ENCODE measurements at places on chromosomes 7 and 10. TPM values are rescaled to one million over a fixed set of nuclear protein-coding genes. Genes with fewer than 3 reads are reported as not detected.

ZNF804B gene
- total RNA-seq, result not detected

ZNF479 gene
- not detected for total RNA-seq

IL6 gene
- 4.5 TPM for total RNA-seq

KCND2 gene
- total RNA-seq, result not detected

SLC26A3 gene
- not detected for total RNA-seq

DNA sequence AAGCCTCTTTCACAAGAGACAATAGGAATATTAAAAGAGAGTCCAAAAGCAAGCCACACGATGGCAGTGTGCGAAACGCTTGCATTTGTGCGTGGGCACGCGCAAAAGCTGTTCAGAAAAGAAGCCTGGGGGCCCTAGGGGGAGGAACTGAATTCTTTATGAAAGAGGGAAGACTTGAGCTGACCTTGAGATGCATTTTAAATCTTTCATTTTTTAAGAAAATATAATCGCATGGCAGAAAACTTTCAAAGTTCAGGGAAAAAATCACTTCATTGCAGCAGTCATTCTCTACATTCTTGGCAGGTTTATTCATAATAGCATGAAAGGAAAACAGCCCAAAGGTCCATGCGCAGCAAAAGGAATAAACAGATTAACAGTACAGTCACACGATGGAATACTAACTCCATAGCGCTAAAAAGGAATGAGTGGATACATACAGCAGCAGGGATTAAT, 206.5 kb upstream of the PRKCQ start:
- H3K4me3 ChIP-seq, result no peak overlapping the region
- H3K36me3 ChIP-seq, result no peaks in the 10 kb centered on the region
- no peaks in the 10 kb centered on the region for H3K4me1 ChIP-seq
- H3K27me3 ChIP-seq, result peaks cover 12% of the 10 kb centered on the region
- no peak for DNase-seq
- no peak overlapping the region for H3K27ac ChIP-seq

DNA sequence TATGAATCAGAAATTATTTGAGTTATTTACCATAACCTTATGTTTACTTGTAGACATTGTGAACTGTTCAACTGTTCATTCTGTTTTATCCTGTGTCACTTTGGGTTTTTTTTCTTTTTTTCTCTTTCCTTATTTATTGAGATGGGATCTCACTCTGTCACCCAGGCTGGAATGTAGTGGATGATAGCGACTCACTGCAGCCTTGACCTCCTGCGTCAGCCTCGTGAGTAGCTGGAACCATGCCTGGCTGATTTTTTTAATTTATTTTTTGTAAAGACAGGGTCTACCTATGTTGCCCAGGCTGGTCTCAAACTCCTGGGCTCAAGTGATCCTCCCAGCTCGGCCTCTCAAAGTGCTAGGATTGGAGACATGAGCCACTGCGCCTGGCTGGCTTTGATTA, 97.1 kb downstream of the CSTF2T start:
- H3K4me1 ChIP-seq, result no peaks in the 10 kb centered on the region
- no peak for DNase-seq
- H3K4me3 ChIP-seq, result no peak overlapping the region
- H3K27me3 ChIP-seq, result no peaks in the 10 kb centered on the region
- no peaks in the 10 kb centered on the region for H3K36me3 ChIP-seq
- no peak overlapping the region for H3K27ac ChIP-seq

DNA sequence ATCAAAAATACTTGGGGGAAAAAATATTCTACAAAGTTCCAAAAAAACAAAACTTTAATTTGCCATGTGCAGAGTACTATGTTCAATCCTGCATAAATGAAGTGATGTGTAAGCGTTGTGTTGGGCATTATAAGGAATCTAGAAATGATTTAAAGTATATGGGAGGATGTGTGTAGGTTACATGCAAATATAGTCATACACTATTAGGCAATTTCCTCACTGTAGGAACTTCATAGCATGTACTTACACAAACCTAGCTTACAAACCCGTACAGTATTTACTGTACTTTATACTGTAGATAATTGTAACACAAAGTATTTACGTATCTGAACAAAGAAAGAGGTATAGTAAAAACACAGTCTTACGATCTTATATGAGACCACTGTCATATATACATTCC, 72.3 kb downstream of the NRBF2 start:
- H3K27me3 ChIP-seq, result no peaks in the 10 kb centered on the region
- H3K27ac ChIP-seq, result no peak overlapping the region
- H3K4me3 ChIP-seq, result no peak overlapping the region
- DNase-seq, result no peak
- peaks cover 41% of the 10 kb centered on the region for H3K4me1 ChIP-seq
- H3K36me3 ChIP-seq, result peaks cover 31% of the 10 kb centered on the region

DNA sequence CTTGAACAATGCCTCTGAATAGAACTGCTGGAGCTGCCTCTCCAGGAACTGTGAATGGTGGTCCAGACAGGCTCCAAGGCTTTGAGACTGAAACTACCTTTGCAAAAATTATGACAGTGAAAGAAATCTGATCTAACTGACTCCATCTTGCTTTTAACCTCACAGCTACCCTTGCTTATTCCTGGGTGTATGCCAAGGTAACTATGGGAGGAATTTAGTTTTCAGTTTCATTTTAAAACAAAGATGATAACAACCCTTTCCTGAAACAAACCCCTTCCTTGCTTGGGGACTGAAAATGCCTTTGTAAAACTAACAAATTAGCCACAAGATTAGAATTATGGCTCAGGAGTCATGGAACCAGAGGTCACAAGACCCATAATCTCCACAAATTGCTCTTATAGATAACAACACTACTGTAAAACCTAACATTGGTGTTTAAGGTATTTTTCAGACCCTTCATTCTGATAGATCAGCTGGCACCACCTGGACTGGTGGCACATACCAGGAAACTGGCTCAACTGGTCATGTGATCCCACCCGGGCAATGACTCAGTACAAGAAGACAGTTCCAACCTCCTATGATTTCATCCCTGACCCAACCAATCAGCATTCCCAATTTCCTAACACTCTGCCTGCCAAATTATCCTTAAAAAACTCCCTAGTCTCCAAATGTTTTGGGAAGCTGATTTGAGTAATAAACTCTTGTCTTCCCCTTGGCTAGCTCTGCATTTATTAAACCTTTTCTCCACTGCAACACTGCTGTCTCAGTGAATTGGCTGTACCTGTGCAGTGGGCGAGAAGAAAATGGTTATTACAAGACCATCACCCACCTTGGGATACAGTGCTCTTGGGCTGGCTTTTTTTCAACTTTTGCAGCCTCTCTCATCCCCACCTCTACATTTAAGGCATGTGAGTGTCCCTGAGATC, 608.1 kb downstream of the TYW1 start:
- no peak overlapping the region for H3K4me3 ChIP-seq
- no peaks in the 10 kb centered on the region for H3K27me3 ChIP-seq
- H3K36me3 ChIP-seq, result no peaks in the 10 kb centered on the region
- no peak for DNase-seq
- no peak overlapping the region for H3K27ac ChIP-seq
- H3K4me1 ChIP-seq, result no peaks in the 10 kb centered on the region

- no peak for DNase-seq
- H3K4me1 ChIP-seq, result no peaks in the 10 kb centered on the region
- peaks cover 10% of the 10 kb centered on the region for H3K36me3 ChIP-seq
- H3K4me3 ChIP-seq, result no peak overlapping the region
- H3K27ac ChIP-seq, result no peak overlapping the region
- no peaks in the 10 kb centered on the region for H3K27me3 ChIP-seq
Measured at GRCh38 chr7:43799605-43800004, 41.1 kb downstream of the BLVRA start.

- no peaks in the 10 kb centered on the region for H3K4me1 ChIP-seq
- H3K27ac ChIP-seq, result no peak overlapping the region
- no peak overlapping the region for H3K4me3 ChIP-seq
- peaks cover 10% of the 10 kb centered on the region for H3K27me3 ChIP-seq
Measured at GRCh38 chr7:45408409-45408737, 165.8 kb upstream of the ADCY1 start.

- no peak for DNase-seq
- no peaks in the 10 kb centered on the region for H3K4me1 ChIP-seq
- no peaks in the 10 kb centered on the region for H3K27me3 ChIP-seq
Measured at GRCh38 chr7:10355816-10356215, 617.9 kb upstream of the PHF14 start.

GRCh38 chr7:21371360-21371759, 56.5 kb upstream of the SP4 start:
- H3K36me3 ChIP-seq, result no peaks in the 10 kb centered on the region
- peaks cover 13% of the 10 kb centered on the region for H3K4me1 ChIP-seq
- no peak overlapping the region for H3K4me3 ChIP-seq

DNA sequence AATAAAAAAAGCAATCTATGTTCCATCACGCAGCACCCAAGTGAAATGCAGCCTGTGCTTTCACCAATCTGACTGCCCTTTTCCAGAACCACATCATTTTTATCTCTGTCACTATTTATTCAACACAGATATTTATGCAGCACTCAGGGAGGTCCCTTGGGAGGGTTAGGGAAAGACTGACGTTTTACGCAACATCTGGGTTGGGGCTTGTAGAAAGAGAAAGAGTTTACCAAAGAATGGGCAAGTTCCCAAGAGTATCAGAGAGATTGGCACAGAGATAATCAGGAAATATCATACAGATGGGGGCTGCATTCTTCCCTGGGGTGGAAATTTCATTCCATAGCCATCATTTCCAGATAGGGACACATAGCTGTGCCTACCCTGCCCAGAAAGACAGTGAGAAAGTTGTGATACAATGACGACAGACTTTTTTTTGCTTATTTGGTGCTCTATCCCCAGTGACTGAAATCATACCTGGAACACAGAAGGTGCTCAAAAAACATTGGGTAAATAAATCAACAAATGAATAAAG, 474.2 kb downstream of the CALN1 start:
- no peak for DNase-seq
- H3K4me1 ChIP-seq, result no peaks in the 10 kb centered on the region
- H3K4me3 ChIP-seq, result no peak overlapping the region
- H3K27me3 ChIP-seq, result no peaks in the 10 kb centered on the region

- H3K4me1 ChIP-seq, result peaks cover 2% of the 10 kb centered on the region
- no peak for DNase-seq
- H3K36me3 ChIP-seq, result no peaks in the 10 kb centered on the region
- H3K27ac ChIP-seq, result no peak overlapping the region
- H3K27me3 ChIP-seq, result no peaks in the 10 kb centered on the region
Measured at GRCh38 chr10:90915766-90916075, 5.2 kb downstream of the ANKRD1 start.

DNA sequence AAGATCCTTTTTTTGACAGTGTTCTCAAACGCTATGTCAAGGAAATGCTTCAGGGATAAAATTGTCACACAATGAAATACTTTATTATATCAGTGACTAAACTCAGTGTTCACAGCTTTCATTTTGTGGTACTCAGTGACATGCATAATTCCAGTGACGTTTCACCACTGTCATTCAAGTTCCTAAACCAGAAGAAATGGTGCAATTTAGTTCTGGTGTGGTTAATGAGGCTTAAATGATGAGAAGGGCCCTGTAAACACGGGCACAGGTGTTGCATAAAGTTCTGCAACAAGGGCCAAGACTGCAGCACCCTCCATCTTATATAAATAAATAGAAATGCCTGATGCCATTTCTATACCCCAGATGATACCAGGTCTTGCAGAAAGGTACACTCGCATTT, 1247.1 kb downstream of the GATA3 start:
- H3K4me1 ChIP-seq, result no peaks in the 10 kb centered on the region
- no peak overlapping the region for H3K27ac ChIP-seq
- peaks cover 15% of the 10 kb centered on the region for H3K27me3 ChIP-seq
- no peaks in the 10 kb centered on the region for H3K36me3 ChIP-seq
- no peak for DNase-seq

DNA sequence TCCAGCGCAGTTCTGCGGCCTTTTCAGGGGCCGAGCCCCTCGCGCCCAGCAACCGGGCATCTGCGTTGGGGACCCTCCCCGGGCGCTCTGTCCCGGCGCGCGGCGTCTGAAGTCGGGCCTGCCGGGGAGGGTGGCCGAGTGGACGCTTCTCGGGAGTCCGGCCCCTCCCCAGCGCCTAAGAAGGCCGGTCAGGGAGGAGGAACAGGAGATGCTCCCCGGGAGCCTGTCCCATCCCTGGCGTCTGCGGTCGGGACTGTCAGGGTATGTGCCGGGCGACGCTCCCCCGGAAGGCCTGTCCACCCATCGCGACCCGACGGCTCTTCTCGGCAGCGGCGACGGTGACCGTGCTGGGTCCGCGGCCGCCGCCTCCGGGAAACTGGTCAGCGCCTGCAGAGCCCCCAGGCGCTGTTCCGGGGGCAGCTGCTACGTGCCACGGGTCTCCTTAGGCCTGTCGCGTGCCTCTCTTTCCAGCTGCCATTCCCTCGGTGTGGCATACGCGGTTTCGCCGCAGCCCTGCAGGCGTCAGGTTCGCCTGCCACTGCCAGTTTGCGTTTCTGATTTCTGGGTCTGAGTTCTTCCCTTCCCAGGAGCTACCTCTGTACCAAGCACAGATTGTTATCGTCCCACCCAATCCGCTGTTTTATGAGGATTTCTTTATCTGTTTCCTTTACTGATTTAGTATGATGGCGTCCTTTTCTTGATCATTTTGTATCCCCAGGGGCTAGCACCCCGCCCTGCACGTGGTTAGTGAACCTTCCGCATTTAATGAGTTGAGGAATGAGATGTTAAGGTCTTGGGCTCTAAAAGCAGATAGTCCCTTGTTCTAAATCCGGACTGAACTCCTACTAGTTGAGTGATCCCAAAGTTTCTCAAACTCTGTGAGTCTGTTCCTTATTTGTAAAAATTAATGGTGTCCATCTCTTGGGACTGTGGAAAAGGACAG, 782 bp downstream of the IFIT5 start:
- peaks cover 32% of the 10 kb centered on the region for H3K36me3 ChIP-seq
- peak overlapping the region; percentile 81 for H3K4me3 ChIP-seq
- peak overlapping the region; percentile 98 for H3K27ac ChIP-seq
- peaks cover 45% of the 10 kb centered on the region for H3K4me1 ChIP-seq
- peak; percentile 60 for DNase-seq
